ENCODE measurements at places on chromosomes 2 and 18.
A peak's percentile ranks its signal among the peaks of the same experiment; 100 is the strongest.

DNA sequence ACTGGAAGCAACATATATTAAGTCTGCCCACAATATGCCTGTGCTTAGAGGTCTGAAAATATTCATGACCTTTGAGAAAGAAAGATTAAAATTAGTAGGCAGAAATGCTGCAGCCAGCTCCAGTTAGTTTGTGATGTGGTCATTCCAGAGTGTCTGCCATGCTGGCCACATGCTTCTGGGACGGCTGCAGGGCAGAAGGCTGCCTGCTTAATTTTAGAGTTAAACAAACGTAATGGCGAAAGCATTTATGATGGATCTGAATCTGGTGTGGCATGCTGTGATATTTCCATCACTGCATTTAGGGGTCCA, 95.4 kb downstream of the FHOD3 start:
- DNase-seq: no peak

DNA sequence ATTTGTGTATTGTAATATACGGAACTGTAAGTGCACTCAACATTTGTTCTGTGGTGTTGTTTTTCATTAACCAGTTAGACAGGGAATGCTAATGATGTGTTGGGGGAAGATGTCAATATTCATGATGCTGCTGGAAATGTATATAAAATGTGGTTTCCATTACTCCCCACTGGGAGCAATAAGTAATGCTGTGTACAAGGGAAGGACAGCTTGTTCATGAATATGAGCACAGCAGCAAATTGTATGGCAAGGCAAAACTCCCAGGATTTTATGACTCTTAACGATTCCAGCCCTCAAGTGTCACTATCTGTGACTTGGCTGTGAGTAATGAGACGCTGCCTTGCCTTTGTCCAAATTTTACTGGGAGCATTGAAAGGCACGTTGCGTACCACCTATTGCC, 312.4 kb upstream of the DDX18 start:
- DNase-seq: no peak

DNA sequence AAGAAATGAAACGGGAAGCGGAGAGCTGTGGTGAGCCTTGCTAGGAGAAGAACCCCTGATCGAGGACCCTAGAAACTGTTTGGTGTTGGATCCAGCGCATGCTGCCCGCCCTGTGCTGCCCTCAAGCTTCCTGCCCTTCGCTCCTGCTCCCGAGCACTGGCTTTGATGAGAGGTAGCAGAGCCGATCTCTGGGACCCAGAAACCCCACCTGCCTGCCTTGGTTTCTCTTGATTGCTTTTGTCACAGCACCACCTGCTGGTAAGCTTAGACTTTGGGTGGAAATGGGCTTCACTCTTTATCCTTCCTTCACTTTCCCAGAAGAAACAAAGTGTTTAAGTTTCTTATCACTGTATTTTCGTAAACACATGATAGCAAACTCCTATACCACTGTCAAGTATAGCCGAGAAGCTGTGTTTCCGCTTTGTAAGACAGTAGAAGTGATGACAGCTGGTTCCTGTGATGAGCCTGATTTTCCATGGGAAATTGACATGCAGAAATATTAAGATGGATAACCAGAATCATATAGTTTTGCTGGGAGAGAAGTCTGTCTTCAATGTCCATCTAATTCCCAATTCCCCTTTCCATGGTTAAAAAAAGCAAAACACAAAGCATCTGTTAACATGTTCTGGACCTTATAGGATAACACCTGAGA, 267.4 kb downstream of the PHLPP1 start:
- peak; percentile 88 for DNase-seq

DNA sequence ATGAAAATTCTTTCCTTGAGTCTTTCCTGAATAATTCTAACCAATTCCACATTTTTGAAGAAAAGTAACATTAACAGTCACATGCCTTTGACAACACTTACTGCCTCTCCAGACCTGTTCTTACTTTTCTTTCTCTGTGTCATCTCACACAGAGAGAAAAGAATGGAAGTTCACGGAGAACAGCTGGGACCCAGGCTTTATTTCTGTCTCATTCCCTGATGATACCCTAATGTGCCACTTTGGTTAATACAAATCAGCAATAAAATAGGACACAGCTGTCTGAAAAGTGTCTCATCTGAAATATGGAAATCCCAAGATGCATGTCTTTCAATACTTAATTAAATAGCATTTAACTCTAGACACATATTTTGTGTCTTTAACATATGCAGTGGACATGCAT, 42.1 kb upstream of the RAB27B start:
- no peak for DNase-seq

DNA sequence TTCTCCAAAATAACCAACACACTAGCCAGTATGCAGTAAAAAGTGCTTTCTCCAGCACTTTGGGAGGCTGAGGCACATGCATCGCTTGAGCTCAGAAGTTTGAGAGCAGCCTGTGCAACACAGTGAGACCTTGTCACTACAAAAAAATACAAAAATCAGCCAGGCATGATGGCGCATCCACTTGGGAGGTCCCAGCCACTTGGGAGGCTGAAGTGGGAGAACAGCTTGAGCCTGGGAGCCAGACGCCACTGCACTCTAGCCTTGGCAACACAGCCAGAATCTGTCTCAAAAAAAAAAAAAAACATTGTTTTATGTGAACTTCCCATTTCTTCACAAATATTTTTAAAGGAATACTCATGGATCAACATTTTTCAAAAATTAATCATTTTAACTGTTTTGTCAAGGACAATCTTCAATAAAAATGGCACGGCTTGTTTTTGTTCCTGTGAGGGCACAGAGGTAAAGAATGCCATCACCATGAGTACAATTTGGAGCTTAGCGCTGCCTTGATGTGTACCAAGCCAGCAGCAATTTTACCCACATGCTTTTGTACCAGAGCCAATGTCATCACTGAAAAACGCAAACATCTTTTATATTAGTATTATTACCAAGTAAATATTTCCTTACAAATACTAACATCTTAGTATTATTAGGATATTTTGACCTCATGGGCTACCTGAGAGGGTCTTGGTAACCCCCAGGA, 26.7 kb downstream of the RAB1A start:
- DNase-seq: peak; percentile 10

- DNase-seq: no peak
Observed at GRCh38 chr2:23554054-23554697, 169.2 kb downstream of the KLHL29 start.

- no peak for DNase-seq
Observed at GRCh38 chr18:63207835-63208234, 111.7 kb downstream of the BCL2 start.

- peak; percentile 53 for DNase-seq
Observed at GRCh38 chr2:127179766-127180165, 40.3 kb downstream of the CYP27C1 start.

DNA sequence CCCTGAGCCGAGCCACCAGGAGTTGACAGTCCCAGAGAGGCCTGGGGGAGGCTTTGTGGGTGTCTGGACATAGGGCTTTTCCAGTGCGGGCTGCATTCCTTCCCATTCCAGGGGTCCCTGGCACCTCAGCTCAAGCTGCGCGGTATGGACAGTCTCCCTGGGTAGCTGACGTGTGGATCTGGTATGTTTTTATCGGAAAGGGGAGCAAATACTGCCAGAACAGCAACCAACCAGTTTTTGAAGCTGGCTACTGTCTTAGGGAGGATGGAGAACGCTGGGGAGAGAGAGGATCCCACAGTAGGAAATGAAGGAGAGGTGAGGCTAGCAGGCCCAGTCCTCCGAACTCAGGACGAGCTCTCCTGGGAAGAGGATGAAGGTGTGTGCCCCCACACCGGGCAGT, 103.8 kb upstream of the APCDD1 start:
- no peak for DNase-seq

GRCh38 chr18:63320123-63320974, 780 bp upstream of the BCL2 start:
- DNase-seq: peak; percentile 92

- no peak for DNase-seq
Observed at GRCh38 chr2:235141411-235142128, 189.8 kb downstream of the SH3BP4 start.

DNA sequence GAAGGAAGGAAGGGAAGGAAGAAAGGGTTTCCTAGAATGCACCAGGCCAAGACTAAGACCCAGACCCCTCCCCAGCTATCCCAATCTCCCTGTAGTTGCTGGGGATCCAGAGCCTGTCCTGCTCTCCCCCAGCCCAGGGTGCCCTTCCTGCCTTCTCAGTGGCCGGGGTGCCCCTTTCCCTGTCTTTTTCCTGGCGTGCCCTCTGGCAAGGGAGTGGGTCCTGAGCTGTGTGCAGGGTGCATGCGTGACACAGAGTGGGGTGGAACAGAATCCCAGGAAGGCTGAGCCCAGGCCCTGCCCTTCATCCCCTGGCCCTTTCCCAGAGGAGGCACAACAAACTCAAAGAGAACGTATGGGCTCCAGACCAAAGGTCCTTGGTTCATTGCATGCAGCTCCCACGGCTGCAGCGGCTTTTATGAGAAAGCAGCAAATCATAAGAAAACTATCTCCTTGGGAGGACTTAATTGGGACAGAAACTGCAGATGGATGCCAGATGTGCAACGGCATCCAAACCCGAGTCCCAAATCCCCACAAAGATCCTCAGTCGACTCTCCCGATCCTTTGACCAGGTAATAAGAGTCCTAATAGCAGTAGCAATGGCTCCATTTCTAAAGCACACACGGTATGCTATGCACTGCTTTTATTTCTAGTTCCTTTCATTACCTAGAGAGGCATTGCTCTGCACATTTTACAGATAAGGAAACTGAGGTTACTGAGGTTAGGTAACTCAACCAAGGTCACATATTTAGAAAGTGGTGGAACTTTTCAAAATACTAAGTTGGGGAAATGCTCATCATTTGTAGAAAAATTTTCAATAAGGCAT, 12.7 kb upstream of the ARID5A start:
- DNase-seq: no peak

DNA sequence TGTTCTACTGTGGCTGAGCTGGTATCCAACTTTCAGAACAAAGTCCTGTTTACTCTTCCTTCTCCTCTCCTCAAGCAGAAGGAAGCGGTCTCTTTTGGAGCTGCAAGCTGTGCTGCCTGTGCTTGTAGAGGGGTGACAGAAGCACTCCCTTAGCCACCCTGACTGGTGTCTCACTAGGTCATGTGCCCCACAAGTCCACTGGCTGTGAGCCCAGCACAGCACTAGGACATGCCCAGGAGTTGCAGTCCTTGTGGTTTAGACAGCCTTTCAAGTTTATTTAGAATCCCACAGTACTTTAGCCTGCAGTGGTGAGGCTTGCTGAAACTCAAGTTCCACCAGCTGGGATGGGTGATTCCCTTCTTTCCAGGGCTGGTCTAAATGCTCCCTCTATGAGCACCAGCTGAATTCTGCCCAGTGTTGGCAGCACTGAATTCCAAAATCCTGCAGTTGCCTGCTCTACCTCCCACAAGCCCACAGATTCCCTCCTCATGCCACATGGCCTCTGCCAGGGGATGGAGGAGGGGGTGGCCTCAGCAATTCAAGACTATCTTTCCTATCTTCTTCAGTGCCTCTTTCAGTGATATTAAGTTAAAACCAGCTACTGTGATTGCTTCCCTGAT, 61.2 kb downstream of the CCDC85A start:
- DNase-seq: peak; percentile 14

- DNase-seq: no peak
Observed at GRCh38 chr2:159130302-159130701, 156.2 kb downstream of the WDSUB1 start.

GRCh38 chr2:27152102-27152795, 3.4 kb downstream of the TCF23 start:
- no peak for DNase-seq

DNA sequence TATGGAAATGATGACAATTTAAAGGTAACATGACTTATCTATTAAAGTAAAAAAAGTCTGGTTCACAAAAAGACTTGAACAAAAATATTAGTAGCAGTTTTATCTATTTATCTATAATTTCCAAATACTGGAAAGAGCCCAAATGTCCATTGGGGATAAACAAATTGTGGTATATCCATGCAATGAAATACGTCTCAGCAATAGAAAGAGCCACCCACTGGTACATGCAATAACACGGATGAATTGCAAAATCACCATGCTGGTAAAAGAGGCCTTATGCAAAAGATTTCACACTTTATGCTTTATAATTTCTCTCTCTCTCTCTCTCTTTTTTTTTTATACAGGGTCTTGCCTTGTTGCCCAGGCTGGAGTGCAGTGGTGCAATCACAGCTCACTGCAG, 91.4 kb upstream of the ASAP2 start:
- DNase-seq: no peak

GRCh38 chr2:169131587-169132512, 62.5 kb downstream of the DHRS9 start:
- DNase-seq: peak; percentile 63

- DNase-seq: peak; percentile 90
Observed at GRCh38 chr18:74457725-74458421, 765 bp upstream of the DIPK1C start.

DNA sequence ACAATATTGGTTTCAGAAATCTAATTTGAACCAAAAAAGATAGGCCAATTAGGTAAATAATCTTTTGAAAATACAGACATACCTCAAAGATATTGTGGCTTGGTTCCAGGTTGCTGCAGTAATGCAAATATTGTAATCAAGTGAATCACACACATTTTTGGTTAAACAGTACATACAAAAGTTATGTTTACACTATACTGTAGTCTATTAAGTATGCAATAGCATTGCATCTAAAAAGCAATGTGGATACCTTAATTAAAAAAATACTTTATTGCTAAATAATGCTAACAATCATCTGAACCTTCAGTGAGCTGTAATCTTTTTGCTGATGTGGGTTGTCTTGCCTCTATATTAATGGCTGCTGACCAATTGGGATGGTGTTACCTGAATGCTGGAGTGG, 67.3 kb downstream of the KYNU start:
- DNase-seq: no peak

DNA sequence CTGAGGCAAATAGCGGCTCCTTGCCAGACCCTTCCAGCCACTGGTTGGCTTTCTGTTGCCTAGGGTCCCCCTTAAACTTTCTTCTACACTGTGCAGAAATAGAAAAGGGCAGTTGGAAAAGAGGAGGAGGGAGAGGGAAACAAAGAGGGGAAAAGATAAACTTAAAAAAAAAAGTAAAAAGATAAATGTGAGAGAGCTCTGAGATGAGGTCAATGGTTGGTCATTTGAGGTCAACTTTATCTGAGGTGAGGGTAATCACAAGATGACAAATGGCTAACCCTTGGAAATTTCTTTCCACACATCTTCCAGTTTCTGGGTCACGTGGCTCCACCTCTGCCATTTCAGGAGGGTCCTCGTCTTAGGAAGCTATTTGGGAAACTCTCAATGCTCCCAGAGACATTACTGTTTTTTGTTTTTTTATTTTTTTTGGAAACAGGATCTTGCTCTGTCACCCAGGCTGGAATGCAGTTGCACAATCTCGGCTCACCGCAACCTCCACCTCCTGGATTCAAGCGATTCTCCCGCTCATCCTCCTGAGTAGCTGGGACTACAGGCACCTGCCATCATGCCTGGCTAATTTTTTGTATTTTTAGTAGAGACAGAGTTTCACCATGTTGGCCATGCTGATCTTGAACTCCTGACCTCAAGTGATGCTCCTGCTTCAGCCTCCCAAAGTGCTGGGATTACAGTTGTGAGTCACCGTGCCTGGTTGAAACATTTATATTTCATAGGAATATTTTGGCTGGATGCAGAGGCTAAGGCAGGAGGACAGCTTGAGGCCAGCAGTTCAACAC, 199.9 kb downstream of the TGIF1 start:
- DNase-seq: no peak

DNA sequence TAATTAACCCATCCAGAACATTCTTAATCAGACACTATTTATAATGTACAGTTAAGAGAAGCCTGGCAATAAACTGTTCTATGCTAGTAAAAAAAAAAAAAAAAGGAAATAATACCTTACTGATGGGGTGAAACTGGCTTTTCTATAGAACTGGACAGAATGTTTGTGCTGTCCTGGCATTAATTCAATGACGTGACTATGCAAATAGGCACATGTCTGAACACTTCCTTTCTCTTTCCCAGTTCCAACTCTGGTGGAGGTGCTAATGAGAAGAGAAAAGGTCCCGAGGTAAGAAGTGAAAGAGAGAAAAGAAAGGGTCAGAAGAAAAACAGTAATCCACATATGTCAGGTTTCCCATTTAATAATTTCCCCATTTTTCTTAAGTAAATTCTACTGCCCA, 508.4 kb downstream of the ZEB2 start:
- no peak for DNase-seq
